ENCODE measurements at places on chromosomes 1 and 21.

- no peak for DNase-seq
Observed at GRCh38 chr21:38527737-38528136, 29.5 kb upstream of the ERG start.

DNA sequence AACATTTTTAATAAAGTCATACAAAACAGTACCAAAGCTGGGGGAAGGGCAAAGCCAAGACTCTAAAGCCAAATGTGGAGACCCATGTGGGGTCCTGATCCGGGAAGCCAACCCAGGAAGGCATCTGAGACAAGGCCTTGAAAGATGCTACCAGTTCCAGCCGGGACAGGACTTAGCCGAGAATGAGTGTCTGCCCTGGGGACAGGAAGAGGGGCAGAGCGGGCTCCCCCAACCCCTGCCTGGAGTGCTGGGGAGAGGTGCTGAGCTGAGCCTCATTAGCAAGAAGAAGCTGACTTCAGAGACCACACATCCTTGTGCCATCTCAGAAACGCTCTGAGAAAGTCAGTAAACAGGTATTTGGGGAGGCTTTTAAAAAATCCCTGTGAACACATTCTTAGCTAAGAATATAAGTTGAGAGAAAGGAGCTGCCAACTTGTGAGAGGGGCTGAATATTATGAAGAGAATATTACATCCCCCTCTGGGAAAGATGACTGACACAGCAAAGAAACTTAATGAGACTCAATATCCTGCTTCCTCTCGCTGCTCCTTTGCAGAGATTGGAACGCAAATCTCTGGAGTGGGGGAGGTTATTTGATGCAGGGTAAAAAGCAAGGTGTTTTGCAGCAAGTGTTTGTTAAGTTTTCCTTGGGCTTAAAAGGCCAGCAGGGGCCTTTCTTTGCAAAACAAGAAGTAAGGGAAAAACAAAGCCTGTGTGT is 103.3 kb upstream of the KCND3 start:
- no peak for DNase-seq

DNA sequence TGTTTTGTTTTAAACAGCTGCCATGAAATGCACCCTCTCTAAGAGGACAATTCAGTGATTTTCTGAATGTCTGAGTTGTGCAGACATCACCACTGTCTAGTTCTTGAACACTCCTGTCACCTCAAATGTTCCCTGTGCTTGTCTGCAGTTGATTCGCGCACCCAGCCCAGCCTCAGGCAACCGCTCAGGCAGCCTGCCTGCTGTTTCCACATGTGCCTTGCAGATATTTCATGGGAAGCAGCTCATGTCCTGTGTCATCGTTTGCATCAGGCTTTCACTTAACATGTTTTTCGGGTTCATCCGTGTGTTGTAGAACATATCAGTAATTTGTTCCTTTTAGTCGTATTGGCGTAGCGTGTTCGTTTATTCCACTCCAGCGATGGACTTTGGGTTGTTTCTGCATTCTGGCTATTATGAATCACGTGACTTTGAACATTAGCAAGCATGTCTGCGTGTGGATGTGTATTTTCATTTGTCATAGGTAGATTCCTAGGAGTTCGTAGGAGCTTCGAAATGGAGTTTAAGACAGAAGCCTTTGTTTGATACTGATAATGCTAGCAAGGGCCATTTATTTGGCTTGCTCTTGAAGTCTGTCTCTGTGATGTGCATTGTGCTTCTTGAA is 12.1 kb downstream of the ADARB1 start:
- no peak for DNase-seq

- no peak for DNase-seq
Observed at GRCh38 chr1:158089476-158089875, 91.2 kb upstream of the CD1D start.

- peak; percentile 73 for DNase-seq
Observed at GRCh38 chr1:159211331-159212136, 6.9 kb downstream of the ACKR1 start.

DNA sequence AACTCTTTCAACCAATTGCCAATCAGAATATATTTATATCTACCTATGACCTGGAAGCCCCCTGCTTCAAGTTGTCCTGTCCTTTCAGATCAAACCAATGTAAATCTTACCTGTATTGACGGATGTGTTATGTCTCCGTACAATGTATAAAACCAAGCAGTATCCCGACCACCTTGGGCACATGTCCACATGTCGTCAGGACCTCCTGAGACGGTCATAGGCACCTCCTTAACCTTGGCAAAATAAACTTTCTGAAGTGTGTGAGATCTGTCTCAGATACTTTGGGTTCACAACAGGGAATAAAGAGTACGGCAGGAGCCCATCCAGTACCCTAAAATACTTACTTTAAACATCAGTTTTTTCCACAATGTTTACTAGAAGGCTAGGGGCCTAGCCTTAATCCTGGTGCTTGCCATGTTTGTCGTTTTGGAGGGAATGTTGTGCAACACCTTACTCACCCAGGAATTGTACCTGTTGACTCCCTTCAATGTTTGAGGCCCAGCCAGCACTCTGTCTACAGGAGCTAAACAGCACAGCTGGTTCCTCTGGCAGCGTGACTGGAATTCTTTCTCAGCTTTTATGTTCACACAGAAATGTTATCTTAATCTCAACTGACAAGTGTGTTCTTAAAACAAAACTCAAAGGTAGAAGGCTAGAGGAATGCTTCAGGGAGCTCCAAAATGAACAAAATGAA is 90.8 kb upstream of the USP25 start:
- DNase-seq, result no peak

DNA sequence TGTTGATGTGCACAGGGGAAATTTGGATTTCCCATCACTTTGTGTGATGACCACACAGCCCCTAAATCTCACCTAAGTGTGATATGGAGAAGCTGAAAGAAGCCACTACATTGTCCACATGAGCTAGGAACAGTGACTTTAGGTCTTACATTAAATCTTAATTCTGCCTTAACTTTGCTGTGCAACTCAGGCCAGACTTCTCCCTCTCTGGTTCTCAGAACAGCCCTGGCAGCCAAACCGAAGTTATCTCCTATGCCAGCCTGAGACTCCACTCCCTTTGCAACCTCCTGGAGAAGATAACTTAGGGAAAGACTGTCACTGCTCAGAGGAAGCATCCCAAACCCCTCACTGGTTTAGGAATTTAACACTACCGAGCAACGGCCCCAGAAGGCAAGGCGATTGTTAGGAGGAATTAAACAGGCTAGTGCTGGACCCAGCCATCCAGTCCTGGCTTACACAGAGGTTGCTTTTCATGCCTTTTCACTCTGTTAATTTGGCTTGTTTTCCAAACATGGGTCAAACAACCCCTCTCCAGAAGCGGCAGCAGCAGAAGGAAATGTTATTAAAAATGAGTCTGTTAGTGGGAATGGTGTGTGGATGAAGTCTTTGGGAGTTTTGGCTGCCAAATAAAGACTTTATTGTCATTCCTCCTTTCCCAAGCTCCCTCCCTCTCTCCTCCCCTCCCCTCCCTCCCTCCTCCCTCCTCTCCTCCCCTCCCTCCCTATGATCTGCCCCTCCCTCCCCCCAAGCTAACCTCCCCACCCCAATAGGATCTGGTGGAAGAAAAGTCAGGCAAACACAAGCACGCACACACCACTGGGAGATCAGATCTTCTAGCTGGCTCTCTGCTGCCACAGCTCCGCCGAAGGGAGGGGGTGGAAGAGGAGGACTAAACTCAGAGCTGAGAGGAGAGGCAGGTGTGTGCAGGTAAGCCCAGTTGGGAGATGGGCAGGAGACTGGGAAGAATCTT is at the start of gene PRELP:
PRELP (plus strand) TSS at position 795 of the 970 bp plus-strand sequence. CDS start 7,379 bp downstream, outside the sequence.
- DNase-seq, result peak; percentile 79

- no peak for DNase-seq
Observed at GRCh38 chr1:87113313-87113712, 198.9 kb downstream of the HS2ST1 start.

GRCh38 chr1:13945856-13946255 is 245.9 kb downstream of the PRDM2 start:
- DNase-seq, result no peak

DNA sequence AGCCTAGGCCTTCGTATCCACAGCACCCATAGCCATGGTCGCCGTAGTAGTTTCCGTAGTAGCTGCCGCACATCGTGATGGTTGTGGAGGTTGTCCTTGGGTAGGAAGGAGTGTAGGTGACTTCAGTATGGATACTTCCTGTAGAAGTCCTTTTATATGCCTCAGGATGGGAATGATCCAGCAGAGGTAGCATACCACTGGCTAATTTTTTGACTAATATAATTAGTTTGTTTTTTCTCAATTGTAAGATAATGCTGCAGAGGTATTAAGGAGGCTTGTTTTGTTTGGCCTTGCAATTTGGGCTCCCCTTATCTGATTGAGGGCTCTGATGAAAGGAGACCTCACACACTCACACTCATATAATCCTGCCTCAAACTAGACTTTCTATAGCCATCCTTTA is at the start of gene KRTAP6-2:
KRTAP6-2 (minus strand) TSS at position 101 of the 400 bp plus-strand sequence; CDS start at position 73, 28 bp downstream.
- no peak for DNase-seq

DNA sequence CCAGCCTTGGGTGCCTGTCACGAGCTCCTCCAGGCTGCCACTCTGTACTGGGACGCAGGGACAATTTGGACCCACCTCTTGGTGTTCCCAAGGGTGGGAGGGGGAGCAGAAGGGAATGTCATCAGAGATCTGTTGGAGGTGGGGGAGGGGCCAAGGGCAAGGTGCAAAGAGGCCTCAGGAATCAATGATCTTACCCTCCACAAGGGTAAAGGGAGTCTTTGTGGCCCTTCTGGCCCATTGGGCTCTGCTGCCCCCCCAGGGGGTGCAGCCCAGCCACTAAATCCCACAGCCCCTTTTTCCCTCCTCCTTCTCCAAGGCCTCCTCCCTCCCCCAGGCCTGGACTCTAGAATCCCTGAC is 8.5 kb downstream of the TTC39A start:
- no peak for DNase-seq

DNA sequence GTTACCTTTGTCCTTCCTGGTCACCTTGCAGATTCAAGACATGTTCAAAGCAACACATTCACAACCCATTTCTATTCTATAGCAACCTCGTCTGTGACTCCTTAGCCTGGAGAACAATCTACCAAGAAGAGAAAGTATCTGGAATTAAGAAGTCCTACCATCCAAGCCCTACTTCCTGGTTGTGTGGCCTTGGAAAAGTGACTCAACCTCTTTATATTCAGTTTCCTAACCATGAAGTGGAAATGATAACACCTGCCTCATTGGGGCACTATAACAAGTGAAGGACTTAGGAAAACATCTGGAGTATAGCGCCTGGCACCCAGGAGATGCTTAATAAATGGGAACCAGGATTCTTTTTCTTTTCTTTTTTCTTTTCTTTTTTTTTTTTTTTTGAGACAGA is 36.5 kb upstream of the SRRM1 start:
- no peak for DNase-seq

GRCh38 chr1:39971138-39971537 is 16.2 kb downstream of the MFSD2A start:
- DNase-seq, result no peak

DNA sequence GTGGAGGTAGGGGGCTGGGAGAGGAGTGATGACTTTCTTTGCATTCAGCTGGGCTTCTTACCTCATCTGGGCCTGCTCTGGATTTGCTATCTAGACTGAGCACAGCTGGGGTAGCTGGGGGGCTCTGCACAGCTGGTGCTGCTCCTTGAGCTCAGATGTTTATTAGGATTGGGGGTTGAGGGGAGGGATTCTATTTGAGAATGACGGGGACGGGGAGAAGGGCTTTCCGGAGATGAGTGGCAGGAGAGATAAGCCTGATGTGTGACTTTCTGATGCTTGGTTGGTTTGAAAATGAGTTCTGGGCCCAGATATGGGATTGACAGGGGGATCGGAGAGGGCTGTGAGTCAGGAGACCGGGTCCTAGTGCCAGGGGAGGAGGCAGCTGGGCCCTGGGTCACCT is 146.1 kb upstream of the CSF3R start:
- DNase-seq, result no peak

GRCh38 chr1:20936621-20937020 is 149.5 kb upstream of the HP1BP3 start:
- no peak for DNase-seq

GRCh38 chr1:219434923-219435297 is 178.0 kb downstream of the ZC3H11B start:
- no peak for DNase-seq

- no peak for DNase-seq
Observed at GRCh38 chr1:59767119-59767518, 47.6 kb upstream of the HOOK1 start.

- DNase-seq, result no peak
Observed at GRCh38 chr1:240417317-240417716, 194.6 kb downstream of the GREM2 start.

DNA sequence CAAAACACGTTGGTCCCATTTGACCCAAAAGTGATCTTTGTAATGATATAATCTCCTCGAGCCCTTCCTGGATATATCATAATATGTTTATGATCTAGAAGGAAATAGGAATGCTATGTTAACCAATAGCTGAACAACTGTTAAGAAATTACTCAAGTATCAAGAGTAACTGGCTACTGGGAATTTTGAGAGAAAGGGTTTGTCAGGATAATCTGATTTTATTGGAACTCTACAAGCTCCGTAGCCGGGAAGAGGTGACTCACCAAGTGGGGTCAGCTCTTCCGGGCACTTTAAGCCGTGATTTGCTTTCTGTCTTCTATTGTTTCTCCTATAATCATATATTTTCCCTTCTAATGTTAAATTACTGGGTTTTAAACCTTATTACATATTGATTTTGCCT is 250.5 kb upstream of the POGK start:
- no peak for DNase-seq

DNA sequence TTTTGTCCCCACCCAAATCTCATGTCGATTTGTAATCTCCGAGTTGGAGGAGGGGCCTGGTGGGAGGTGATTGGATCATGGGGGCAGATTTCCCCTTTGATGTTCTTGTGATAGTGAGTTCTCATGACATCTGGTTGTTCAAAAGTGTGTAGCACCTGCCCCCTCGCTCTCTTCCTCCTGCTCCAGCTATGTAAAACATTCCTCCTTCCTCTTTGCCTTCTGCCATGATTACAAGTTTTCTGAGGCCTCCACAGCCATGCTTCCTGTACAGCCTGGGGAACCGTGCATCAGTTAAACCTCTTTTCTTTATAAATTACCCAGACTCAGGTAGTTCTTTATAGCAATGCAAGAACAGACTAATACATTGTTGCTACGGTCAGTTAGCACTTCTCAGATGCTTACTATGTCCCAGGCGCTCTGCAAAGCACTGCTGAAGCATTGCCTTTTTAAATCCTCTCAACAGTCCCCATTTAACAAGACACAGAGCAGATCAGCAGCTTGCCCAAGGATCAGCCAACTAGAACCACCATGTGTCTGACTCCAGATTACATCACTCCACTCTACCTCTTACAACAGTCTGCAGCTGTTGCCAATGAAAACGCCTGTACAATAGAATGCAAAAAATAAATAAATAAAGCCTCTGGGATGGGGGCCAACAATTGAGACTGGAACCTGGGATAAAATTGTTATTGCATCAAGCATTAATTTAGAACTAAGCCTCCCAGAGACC is 52.4 kb upstream of the USP1 start:
- DNase-seq, result no peak

GRCh38 chr1:181094416-181095212 is 6.1 kb downstream of the IER5 start:
- peak; percentile 42 for DNase-seq

DNA sequence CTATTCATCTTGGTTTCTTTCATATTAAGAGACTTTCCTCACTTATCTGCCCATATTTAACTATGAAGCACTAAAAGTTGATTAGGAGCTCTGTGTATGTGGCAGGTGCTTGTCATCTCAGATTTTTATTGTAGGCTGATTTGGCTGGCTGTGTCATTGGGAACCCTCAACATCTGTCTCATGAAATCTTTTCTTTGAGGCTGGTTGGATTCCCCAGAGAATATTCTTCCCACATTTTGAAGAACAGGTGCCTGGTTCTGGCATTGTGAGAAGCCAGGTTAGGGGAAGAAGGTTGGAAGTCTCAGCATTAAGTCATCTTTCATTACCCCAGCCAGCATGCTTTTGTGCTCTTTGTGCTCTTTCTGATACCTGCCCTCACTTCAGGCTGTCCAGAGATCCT is 37.1 kb downstream of the EEIG2 start:
- no peak for DNase-seq

GRCh38 chr1:181032535-181032934 is 1.2 kb upstream of the MR1 start:
- no peak for DNase-seq

Measured in neural progenitor cell (in vitro differentiated cells).